ENCODE measurements at places on chromosomes 4 and X.
A peak's percentile ranks its signal among the peaks of the same experiment; 100 is the strongest.

- DNase-seq, result no peak
These were observed 68.6 kb upstream of the MXRA5 start for GRCh38 chrX:3415011-3415410.

GRCh38 chr4:41505161-41505661 is 32.7 kb upstream of the LIMCH1 start:
- peak; percentile 64 for DNase-seq

GRCh38 chr4:168803732-168804131 is 206.3 kb downstream of the CBR4 start:
- DNase-seq, result no peak

- DNase-seq, result no peak
These were observed 122.9 kb downstream of the UBE2NL start for GRCh38 chrX:144006811-144007210.

- no peak for DNase-seq
These were observed 4.7 kb upstream of the GSX2 start for GRCh38 chr4:54095110-54095825.

DNA sequence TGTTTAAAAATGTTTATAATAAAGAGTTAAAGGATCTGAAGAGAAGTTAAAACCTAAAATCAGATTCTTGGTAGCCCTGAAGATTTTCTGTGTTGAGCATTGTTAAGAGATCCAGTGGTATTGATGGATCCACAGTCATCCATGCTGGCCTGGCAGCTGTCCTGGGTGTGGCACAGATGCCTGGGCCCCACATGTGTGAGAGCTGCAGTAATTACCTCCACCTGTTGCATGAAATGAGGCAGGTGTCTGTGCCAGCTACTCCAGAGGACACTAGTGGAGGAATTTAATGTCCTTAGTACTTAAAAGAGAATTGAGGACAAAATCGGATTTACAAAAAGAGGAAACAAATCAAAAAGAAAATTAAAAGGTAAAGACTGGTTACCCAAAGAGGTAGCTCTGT is 44.0 kb downstream of the MGST2 start:
- DNase-seq, result no peak

- DNase-seq, result no peak
These were observed 895 bp downstream of the SMIM14 start for GRCh38 chr4:39637586-39638353.

- no peak for DNase-seq
These were observed 189.0 kb downstream of the AR start for GRCh38 chrX:67732864-67733263.

DNA sequence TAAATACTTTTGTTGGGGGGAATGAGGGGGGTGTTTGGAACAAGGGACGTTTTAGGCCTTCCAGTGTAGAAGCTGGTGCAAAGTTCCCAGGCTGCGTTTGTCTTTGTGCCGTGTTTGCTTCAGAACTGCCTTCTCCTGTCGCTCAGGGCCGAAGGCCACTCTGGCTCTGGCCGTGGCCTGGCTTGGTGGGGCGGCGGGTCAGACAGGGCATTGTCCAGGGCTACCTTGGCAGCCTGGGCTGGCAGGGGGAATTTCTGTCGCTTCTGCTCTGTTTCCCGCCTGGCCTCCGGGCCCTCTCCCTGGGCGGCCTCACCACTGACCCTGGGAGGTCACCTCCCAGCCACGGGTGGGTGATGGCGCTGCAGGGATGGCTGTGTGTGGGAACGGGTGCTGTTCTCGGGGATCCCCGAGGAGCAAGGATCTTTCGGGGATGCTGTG is 140.0 kb downstream of the COL4A6 start:
- DNase-seq, result no peak

- peak; percentile 63 for DNase-seq
These were observed 38.8 kb downstream of the GAB1 start for GRCh38 chr4:143375326-143376073.

- DNase-seq, result no peak
These were observed 8.7 kb upstream of the TADA2B start for GRCh38 chr4:7034262-7035081.

- DNase-seq, result no peak
These were observed 109.3 kb upstream of the MSX1 start for GRCh38 chr4:4750187-4750586.

DNA sequence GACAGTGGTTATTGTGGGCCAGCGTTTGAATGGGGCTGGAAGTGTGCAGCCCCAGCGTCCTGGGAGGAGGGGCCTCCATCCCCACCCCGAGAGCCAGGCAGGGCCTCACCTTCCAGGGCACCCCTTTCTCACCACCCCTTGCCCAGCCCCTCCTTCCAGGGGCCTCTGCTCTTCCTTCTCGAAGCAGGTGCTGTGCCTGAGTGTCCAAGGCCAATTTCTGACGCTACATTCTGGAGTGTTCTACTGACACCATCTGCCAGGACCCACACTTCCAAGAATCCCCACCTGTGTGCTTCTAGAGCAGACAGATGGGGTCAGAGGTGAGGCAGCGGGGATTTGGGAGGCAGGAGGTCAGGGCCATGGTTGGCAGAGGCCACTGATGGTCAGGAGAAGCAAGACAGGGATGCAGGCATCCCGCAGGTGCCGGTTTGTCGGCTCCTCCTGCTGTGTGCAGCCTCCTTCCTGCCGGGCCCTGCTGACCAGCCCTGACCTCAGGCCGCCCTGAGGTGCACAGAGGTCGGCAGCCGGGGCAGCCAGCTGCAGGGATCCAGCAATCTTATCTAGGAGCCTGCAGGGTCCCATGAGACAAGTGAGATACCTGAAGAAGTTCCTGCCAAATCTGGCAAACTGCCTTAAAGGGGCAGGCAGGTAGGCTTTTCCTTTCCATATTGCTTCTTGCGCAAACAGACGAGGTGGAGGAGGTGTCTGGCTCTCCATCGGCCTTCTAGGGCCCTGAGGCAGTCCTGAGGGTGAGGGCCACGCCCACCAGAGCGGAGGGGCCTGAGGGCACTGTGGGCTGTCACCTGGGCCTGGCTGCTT is 18.8 kb downstream of the MSANTD1 start:
- no peak for DNase-seq

DNA sequence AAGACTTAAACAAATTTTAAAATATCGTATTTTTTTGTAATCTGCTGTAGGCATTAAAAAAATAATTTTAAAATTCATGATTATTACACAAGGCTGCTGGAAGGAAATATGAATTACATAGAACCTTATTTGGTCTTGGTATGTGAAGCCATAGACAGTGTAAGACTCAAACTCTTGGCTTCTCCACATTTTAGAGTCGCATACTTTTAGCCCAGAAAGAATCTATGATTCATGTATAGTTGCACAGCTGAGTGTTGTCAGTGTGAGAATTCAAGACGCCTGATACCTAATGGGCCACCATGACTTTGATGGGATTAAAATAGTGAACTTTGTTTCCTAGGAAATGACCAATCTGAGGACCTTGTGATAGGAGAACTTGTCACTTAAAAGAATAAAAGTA is 1.4 kb downstream of the INTU start:
- no peak for DNase-seq

DNA sequence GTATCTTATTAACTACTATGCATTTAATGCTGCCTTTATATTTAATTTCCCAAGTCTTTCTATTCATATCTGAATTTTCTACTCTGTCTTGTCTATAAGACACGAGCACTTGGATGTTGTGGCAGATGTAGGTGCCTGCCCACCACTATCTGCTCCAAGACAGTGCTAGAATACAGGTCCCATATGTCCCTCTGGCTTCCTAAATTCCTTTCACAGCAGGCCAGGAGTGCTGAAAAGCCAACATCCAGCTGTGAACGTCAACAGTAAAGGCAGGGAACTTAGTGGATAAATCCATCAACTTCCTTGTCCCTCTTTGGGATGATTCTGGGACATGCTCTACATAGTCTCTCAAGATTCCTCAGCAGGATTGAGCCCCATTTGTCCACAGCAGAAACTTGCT is 245.1 kb upstream of the ETNPPL start:
- no peak for DNase-seq

DNA sequence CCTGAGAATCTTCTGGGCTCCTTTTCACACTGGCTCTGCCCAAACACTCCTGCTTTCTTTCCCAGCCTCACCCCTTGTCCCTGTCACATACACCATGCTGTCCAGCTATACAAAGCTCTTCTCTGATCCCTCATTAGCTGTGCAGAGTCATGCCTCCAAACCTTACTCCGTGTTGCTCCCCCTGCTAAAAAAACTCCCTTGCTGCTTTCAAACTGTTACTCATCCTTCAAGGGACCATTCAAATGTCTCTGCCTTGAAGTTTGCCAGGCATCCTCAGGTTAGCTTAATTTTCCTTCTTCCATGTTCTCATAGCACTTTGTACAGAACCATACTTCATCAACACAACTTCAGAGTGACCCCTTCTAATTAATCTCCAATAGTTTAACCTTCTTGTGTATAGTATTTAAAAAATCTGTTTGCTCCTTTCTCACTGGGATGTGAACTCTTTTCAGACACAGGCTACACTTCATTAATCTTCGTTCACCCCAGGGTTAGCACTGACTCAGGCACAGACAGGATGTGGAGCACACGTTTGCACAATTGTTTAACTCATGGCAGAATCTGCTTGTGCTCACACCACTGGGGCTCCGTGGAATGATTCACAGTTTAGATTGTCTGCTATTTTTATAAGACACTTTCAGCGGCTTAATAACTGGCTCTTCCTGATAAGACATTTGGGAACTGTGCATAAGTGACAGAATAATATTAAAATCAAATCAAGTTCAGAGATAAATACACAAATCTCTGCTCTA is 21.4 kb upstream of the SEL1L3 start:
- no peak for DNase-seq

- DNase-seq, result no peak
These were observed 84.2 kb downstream of the HPRT1 start for GRCh38 chrX:134544135-134544512.

GRCh38 chrX:133523081-133523487 is 107.8 kb upstream of the GPC4 start:
- no peak for DNase-seq

DNA sequence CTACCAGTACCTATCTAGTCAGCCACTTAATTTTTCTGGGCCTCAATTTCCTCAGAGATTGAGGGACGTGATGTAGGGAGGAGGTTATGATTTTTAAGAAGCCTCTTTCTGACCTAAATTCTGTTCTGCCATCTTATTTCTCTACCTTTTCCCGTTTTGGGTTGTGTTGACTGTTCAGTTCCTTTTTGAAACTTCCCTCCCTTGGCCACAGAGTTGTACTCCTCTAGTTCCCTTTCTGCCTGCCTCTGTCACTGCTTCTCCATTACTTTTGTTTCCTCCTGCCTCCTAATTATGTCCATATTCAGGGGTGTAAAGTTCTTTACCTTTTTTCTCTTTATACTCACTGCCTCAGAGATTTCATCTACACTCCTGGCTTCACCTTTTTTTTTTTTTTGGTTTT is 25.4 kb downstream of the CLCN5 start:
- DNase-seq, result no peak

DNA sequence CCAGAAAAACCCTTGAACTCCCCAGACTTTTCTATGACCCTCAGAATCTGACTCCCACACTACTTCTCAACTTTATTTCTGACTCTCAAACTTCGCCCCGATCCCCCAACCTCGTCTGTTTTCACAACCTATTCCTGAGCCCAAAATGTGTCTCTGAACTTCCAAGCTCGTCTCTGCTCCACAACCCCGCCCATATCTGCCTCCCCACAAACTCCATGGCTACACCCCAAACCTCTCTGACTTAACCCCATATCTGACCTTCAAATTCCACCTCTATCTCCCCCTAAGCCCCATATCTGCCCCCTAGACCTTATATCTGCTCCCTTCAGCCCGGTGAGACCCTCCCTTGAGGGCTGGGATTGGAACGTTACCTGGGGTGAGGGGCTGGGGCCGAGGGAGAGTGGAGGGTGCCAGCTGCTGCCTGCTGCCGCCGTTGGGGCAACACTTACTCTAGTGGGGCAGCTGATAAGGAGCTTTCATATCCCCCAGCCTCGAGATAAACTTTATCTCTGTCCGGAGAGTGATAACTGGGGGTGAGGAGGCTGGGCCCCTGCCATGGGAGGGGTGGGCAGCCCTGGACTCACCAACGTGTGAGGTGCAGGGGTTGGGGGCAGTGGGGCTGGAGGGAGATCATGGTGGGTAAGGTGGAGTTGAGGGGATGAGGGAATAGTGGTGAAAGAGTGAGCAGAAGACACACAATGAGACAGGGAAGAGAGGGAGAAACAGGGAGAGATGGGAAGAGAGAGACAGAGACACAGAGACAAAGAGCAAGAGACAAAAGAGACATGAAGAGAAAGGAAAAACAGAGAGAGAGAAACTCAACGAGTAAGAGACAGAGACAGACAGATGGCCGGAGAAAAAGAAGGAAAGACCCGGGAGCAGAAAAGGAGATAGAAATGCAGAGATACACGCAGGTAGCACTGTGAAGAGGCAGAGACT is 1.4 kb downstream of the GATA1 start:
- DNase-seq, result no peak

DNA sequence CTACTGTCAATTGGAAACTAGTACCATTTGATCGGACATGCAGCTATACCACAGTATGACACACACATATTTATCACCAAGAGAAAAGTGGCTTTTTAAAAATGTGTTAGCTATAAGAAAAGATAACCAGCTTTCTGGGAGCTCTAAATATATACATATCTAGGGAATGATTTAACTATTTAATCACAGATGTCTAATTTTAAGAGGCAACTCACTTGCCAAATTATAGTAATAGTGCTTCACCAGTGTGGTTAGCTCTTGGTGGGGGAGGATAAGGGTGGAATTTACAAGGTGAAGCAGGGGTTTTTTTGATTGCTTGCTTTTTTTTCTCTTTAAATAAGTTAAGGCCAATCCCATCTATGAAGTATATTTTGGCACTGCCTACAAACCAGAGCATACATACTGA is 547.7 kb upstream of the DIPK2B start:
- DNase-seq, result no peak

GRCh38 chr4:159608436-159608835 is 505.6 kb downstream of the RAPGEF2 start:
- no peak for DNase-seq

DNA sequence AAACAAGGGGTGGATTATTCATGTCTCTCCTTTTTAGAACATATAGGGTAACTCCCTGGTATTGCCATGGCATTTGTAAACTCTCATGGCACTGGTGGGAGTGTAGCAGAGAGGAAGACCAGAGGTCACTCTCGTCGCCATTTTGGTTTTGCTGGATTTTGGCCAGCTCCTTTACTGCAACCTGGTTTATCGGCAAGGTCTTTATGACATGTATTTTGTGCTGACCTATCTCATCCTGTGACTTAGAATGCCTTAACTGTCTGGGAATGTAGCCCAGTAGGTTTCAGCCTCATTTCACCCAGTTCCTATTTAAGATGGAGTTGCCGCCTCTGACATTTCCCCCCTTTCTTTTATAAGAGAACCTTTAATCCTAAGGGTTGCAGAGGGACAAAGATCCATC is 45.8 kb downstream of the MGST2 start:
- DNase-seq, result no peak

GRCh38 chrX:150366951-150367545 is 3.9 kb downstream of the MAMLD1 start:
- DNase-seq, result no peak

GRCh38 chr4:44674471-44674870 is 3.7 kb upstream of the GUF1 start:
- peak; percentile 20 for DNase-seq

DNA sequence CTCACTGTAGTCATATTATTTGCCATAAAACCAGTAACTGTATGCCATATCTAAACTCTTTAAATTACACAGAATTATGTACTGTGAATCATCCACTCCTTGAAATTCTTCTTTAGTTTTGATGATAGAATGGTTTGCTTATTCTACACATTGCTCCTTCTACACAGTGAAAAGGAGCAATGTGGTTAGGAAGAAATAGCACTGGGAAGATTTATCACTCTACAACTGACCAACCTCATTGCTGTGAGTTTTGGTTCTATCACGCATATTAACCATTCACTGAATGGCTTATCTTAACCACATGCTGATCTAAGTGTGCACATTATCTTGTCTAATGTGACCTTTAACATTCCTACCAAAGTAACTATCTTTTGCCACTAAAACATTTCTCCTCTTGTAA is 415.7 kb upstream of the NDST4 start:
- DNase-seq, result no peak
